Activated naive CD4-positive, alpha-beta T cell treated with anti-CD3 and anti-CD28 coated beads, Interleukin-2, amount 50 U/mL, for 16 hours (primary cell): ENCODE measurements at places on chromosomes 16 and 17.
A peak's percentile ranks its signal among the peaks of the same experiment; 100 is the strongest.

- DNase-seq, result peak; percentile 69
These were observed 9.0 kb downstream of the TMEM98 start for GRCh38 chr17:32936894-32937500.

GRCh38 chr16:1982013-1982433, 754 bp upstream of the NOXO1 start:
- no peak for DNase-seq

- DNase-seq, result no peak
These were observed 11.6 kb upstream of the RMI2 start for GRCh38 chr16:11333702-11334101.

GRCh38 chr17:37146086-37147064, 197.6 kb downstream of the AATF start:
- DNase-seq, result no peak

DNA sequence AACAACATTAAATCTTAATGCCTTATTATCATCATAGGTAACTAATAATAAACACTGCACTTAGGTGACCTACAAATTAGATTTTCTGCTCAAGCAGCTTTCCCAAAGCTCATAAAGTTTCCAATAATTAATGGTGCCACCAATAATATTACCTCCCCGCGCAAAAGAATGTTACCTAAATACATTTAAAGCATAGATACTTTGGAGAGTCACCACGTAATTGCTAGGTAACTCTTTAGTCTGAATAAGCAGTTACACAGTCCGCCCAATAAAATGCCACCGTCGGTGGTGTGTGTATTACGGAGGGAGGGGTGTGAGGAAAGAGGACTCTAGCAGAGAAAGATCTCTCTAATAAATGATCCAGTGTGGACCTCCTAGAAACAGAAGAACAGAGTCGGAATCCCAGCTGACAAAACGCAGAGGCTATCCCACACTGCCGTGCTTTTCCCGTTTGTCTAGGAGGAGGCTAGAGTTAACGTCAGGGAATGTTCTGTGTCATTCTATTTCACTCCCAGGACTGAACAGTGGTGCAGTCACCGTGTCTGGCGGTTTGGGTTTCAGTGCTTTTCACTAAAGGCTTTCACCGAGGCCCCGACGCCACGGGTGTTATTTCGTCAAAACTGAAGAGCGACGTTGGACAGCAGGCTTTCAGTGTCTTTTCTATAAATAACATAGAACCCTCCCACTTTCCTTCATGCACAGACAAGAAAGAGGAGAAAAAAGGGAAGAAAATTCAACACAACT, 630 bp downstream of the RNFT1 start:
- DNase-seq, result peak; percentile 53

DNA sequence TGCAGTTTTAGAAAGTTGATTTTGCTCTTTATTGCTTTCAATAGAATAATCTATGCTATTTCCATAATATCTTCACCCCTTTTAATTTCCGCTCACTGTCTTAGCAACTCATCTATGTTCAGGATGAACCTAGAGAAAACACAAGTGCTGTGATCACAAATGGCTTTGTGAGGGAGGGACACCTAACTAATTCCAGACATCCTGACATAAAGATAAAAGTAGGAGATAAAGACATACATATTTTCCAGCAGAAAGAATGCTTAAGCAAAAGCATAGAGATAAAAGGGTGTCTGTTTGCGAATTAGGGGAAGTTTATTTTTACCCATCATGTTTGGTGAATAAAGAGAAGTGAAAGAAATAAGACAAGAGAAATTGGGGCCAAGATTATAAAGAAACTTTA, 254.2 kb downstream of the KCNJ2 start:
- no peak for DNase-seq

DNA sequence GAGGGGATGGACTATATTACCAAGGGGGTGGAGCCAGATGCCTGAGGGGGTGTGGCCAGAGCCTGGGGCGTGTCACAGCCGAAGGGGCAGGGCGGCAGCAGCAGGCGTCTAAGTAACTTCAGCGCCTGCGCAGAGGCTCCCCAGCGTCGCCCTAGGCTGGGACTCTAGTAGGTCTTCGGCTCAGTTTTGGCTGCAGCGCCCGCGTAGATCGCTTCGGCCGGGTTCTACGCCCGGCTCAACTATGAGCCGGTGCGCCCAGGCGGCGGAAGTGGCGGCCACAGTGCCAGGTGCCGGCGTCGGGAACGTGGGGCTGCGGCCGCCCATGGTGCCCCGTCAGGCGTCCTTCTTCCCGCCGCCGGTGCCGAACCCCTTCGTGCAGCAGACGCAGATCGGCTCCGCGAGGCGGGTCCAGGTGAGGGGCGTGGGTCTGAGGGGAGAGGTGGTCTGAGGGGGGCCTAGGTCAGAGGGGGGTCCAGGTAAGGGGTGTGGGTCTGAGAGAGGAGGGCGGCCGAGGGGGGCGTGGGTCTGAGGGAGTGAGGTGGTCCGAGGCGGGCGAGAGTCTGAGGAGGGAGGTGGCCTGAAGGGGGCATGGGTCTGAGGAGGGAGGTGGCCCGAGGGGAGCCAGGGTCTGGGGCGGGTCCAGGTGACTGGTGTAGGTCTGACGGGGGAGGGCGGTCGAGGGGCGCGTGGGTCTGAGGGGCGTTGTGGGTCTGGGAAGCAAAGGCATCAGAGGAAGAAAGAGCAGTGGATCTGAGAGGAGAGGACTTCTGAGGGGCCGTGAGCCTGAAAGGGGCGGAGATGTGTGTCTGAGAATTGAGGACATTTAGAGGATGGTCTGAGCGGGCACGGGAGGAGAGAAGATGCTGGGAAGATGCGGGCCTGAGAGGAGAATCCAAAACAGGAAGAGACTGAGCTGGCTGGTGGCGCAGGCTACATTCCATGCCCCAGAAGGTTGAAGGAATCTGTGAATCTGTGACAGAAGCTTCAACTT, at the start of gene LPCAT2:
LPCAT2 (plus strand) TSS at position 132 of the 991 bp plus-strand sequence; CDS start at position 242, 110 bp downstream.
- DNase-seq, result peak; percentile 29
